Progenitor cell of endocrine pancreas (in vitro differentiated cells): ENCODE measurements at places on chromosomes 6 and 20. TPM values are rescaled to one million over a fixed set of nuclear protein-coding genes. Genes with fewer than 3 reads are reported as not detected.

DNA sequence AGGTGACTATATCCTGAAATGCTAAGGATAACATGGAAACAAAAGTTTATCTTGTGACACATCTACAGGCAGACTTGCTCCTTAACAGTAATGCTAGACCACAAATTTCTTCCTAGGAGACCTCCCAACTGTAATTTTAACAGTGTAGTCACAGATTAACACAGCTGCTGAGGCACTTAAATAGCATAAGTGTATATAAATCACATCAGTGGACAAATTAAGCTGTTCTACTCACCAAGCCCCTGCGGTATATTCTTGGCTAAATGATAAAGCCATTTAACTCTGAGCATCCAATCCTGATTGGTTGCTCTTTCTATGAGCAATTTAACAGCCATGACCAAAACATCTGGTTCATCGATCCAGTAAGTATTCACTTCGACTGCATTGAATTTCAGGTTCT lies 73.3 kb upstream of the LYRM2 start:
- no peak overlapping the region for H3K4me3 ChIP-seq
- peaks cover 33% of the 10 kb centered on the region for H3K36me3 ChIP-seq
- DNase-seq: no peak
- H3K27ac ChIP-seq: no peak overlapping the region
- peaks cover 11% of the 10 kb centered on the region for H3K4me1 ChIP-seq

Gene BMP7
- total RNA-seq: 28.4 and 35.4 TPM in 2 replicates

- peak overlapping the region; percentile 87 for H3K27ac ChIP-seq
- H3K27me3 ChIP-seq: no peaks in the 10 kb centered on the region
Measured at GRCh38 chr20:62239278-62239879, 1.1 kb downstream of the OSBPL2 start.

Gene SEL1L2
- not detected in 2 replicates for total RNA-seq

GRCh38 chr20:54017846-54018245 lies 52.5 kb downstream of the BCAS1 start:
- H3K36me3 ChIP-seq: no peaks in the 10 kb centered on the region
- H3K4me3 ChIP-seq: no peak overlapping the region
- peaks cover 6% of the 10 kb centered on the region for H3K4me1 ChIP-seq
- no peak for DNase-seq
- no peak overlapping the region for H3K27ac ChIP-seq

- no peak for DNase-seq
- no peak overlapping the region for H3K4me3 ChIP-seq
- H3K27ac ChIP-seq: no peak overlapping the region
- H3K36me3 ChIP-seq: no peaks in the 10 kb centered on the region
- H3K27me3 ChIP-seq: peaks cover 74% of the 10 kb centered on the region
Measured at GRCh38 chr20:1805161-1805581, 90.0 kb upstream of the SIRPA start.

- H3K4me1 ChIP-seq: peaks cover 27% of the 10 kb centered on the region
- no peak for DNase-seq
- H3K27ac ChIP-seq: no peak overlapping the region
- H3K4me3 ChIP-seq: no peak overlapping the region
Measured at GRCh38 chr20:10853176-10853575, 179.4 kb upstream of the JAG1 start.
